H9 (cell line): ENCODE measurements at places on chromosomes 7 and 10.
A peak's percentile ranks its signal among the peaks of the same experiment; 100 is the strongest.

- H3K36me3 ChIP-seq = no peaks in the 10 kb centered on the region
- no peaks in the 10 kb centered on the region for H3K27me3 ChIP-seq
- H3K4me1 ChIP-seq = no peaks in the 10 kb centered on the region
- H3K4me3 ChIP-seq = no peak overlapping the region
Measured at GRCh38 chr7:25777969-25778708, 373.9 kb upstream of the NFE2L3 start.

- 0 out of 3 replicates have a peak, but pooled peaks cover 1% of the 10 kb centered on the region for H3K36me3 ChIP-seq
- H3K27ac ChIP-seq = no peak overlapping the region
- peaks cover 100% of the 10 kb centered on the region for H3K27me3 ChIP-seq
- no peaks in the 10 kb centered on the region for H3K4me1 ChIP-seq
Measured at GRCh38 chr7:27245798-27246691, 3.4 kb downstream of the EVX1 start.

GRCh38 chr10:97960269-97961056, 70.0 kb downstream of the CRTAC1 start:
- no peak overlapping the region for H3K27ac ChIP-seq
- H3K27me3 ChIP-seq = no peaks in the 10 kb centered on the region
- DNase-seq = no peak
- H3K4me1 ChIP-seq = peaks cover 5% of the 10 kb centered on the region; the same call in 1 of the 2 replicates

DNA sequence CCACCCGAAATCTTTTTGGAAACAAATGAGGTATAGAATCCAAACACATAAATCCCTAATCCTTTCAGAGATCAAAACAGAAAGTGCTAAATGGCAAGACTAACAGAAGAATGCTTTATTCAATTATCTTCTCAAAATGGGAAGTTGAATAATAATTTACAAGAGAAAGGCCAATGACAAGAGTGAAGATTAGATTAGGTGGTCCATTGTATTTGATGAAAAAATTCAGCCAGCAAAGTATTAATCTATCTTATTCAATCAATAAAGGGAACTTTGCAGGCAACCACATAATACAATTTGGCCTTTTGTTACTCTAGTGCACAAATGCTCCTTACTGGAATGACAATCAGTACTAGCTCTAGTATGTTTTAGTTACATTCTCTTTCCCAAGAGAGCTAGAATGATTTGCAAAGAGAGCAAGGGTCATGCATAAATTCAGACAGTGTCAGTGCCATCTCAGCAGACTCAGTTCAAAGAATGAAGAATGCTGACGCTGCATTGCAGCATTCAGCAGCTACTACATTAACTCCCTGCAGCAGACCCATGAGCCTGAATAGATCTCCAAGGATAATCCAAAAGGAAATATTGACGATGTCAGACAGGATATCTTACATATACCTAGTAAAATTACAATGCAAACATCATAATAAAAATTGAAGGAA, 131.8 kb downstream of the ANK3 start:
- no peaks in the 10 kb centered on the region for H3K27me3 ChIP-seq
- H3K4me1 ChIP-seq = peaks cover 2% of the 10 kb centered on the region; the same call in 1 of the 2 replicates
- no peak overlapping the region for H3K4me3 ChIP-seq
- no peak overlapping the region for H3K27ac ChIP-seq
- no peak for DNase-seq
- no peaks in the 10 kb centered on the region for H3K36me3 ChIP-seq

DNA sequence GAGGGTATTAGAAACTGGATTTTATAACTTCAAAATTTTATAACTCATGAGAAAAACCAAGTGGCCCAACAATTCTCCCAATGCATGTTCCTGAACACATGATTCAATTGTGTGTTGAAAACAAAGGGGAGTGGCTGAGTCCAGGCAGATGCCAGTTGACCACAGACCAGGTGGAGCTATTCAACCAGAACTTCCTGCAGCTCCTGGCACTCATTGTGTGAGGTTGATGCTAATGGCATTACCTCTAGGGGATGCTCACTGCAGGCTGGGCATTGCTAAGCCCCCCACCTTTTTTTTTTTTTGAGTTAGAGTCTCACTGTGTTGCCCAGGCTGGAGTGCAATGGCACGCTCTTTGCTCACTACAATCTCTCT, 20.3 kb downstream of the MYOF start:
- H3K27ac ChIP-seq = no peak overlapping the region
- no peak overlapping the region for H3K4me3 ChIP-seq
- no peaks in the 10 kb centered on the region for H3K36me3 ChIP-seq
- DNase-seq = no peak
- no peaks in the 10 kb centered on the region for H3K27me3 ChIP-seq

- DNase-seq = peak; percentile 59
- no peaks in the 10 kb centered on the region for H3K4me1 ChIP-seq
- peaks cover 2% of the 10 kb centered on the region; the same call in 1 of the 2 replicates for H3K36me3 ChIP-seq
Measured at GRCh38 chr7:4681886-4682620, at the start of gene FOXK1. TSS of gene FOXK1 (plus strand) at chr7:4682295. CDS start at chr7:4682309, 14 bp downstream.

GRCh38 chr7:81719865-81720264, 50.0 kb downstream of the HGF start:
- no peak for DNase-seq
- H3K27ac ChIP-seq = no peak overlapping the region
- H3K36me3 ChIP-seq = no peaks in the 10 kb centered on the region
- H3K4me1 ChIP-seq = no peaks in the 10 kb centered on the region
- H3K27me3 ChIP-seq = no peaks in the 10 kb centered on the region
- H3K4me3 ChIP-seq = no peak overlapping the region

GRCh38 chr7:28854750-28855074, 103.4 kb downstream of the TRIL start:
- H3K36me3 ChIP-seq = peaks cover 2% of the 10 kb centered on the region; the same call in 1 of the 3 replicates
- DNase-seq = no peak
- no peaks in the 10 kb centered on the region for H3K27me3 ChIP-seq
- H3K4me3 ChIP-seq = peak overlapping the region; percentile 84
- no peaks in the 10 kb centered on the region for H3K4me1 ChIP-seq
- H3K27ac ChIP-seq = no peak overlapping the region

GRCh38 chr7:51011710-51012350, 229.1 kb upstream of the GRB10 start:
- no peak overlapping the region for H3K27ac ChIP-seq
- H3K4me1 ChIP-seq = no peaks in the 10 kb centered on the region
- no peaks in the 10 kb centered on the region; the same call in 1 of the 3 replicates for H3K36me3 ChIP-seq
- no peaks in the 10 kb centered on the region for H3K27me3 ChIP-seq
- no peak overlapping the region for H3K4me3 ChIP-seq
- DNase-seq = no peak

DNA sequence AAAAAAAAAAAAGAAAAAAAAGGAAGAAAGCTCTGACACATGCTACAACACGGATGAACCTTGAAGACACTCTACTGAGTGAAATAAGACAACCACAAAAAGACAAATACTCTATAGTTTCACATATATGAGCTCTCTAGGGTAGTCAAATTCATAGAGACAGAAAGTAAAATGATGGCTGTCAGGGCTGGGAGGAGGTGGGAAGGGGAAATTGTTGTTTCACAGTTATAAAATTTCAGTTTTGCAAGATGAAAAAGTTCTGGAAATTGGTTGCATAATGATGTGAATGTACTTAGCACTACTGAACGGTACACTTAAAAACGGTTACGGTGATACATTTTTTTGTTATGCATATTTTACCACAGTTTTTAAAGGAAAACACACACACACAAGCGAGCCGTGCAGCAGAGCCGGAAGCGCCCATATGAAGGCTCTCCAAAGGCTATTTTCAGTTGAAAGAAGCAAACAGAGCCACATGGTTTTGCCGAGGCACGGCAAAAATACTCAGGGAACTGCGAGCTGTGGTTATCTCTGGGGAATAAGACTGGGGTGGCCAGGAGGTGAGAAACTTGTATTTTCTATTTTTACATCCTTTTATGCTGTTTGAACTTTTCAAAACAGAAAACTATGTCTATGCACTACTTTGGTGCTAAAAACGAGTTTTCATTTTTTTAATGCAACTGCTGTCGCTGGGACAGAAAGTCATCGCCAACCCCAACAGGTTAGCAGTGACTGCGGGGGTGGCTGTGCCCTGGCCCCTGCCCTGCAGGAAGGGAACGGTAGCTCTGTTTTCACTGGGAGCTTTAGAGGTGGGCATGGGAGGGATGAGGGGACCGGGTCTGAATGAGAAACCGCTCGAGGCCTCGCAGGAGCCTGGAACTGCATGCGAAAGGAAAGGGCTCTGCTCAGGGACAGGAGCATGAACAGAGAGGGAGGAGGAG, 132.9 kb downstream of the OAT start:
- no peak for DNase-seq
- H3K36me3 ChIP-seq = no peaks in the 10 kb centered on the region

DNA sequence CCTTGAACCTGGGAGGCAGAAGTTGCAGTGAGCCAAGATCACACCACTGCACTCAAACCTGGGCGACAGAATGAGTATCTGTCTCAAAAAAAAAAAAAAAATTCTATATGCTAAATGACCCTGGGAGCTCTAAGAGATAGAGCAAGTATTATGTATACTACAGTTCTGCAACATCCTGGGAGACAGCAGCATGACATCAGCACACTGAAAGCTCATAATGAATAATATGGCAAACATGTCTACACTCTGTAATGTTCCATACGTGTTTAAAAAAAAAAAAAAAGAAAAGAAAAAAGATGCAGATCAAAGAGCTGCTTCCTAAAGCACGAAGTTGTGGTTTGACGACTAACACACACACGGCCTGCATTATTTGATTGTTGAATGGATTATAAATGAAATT, 72.5 kb downstream of the CUL2 start:
- H3K27ac ChIP-seq = no peak overlapping the region
- DNase-seq = no peak
- H3K27me3 ChIP-seq = no peaks in the 10 kb centered on the region
- peaks cover 1% of the 10 kb centered on the region; the same call in 1 of the 2 replicates for H3K4me1 ChIP-seq

- H3K36me3 ChIP-seq = peaks cover 6% of the 10 kb centered on the region
- no peak overlapping the region for H3K27ac ChIP-seq
- no peaks in the 10 kb centered on the region; the same call in 1 of the 2 replicates for H3K4me1 ChIP-seq
- H3K4me3 ChIP-seq = no peak overlapping the region
Measured at GRCh38 chr10:74917481-74918077, 91.2 kb downstream of the KAT6B start.

GRCh38 chr10:64690194-64690593, 1169.0 kb downstream of the REEP3 start:
- no peak for DNase-seq
- H3K27me3 ChIP-seq = no peaks in the 10 kb centered on the region
- H3K4me3 ChIP-seq = no peak overlapping the region
- H3K36me3 ChIP-seq = no peaks in the 10 kb centered on the region
- H3K4me1 ChIP-seq = no peaks in the 10 kb centered on the region; the same call in 1 of the 2 replicates

DNA sequence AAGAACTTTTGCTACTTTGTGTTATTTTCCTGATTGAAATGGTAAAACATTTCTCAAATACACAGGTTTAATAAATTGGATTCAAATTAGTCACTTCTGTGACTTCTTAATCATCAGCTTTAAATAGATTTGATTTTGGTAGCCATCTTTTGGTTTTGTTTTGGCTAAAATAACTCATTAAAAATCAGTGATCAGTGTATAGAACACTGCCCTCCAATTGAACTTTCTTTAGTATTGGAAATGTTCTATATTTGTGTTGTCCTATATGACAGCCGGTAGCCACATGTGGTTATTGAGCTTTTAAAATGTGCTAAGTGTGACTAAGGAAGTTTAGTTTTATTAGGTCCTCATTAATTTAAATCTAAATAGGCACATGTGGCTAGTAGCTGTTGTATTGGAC, 50.4 kb downstream of the GLCCI1 start:
- no peak for DNase-seq
- H3K27ac ChIP-seq = no peak overlapping the region
- no peaks in the 10 kb centered on the region for H3K4me1 ChIP-seq
- peaks cover 12% of the 10 kb centered on the region; the same call in 2 of the 3 replicates for H3K36me3 ChIP-seq
